ENCODE measurements at places on chromosomes 11 and 22. TPM values are rescaled to one million over a fixed set of nuclear protein-coding genes. Genes with fewer than 3 reads are reported as not detected.

Gene SLC7A4
- total RNA-seq: not detected

Gene TPH1
- 0.51 TPM for total RNA-seq

Gene CYP2D6
- not detected for total RNA-seq

Gene IGLL5
- total RNA-seq: 0.49 TPM

Gene TRIM64
- not detected for total RNA-seq

All from gastrocnemius medialis (tissue), 4 donors.